Stimulated activated CD4-positive, alpha-beta T cell treated with anti-CD3 and anti-CD28 coated beads, Interleukin-1b, Interleukin-23, amount 100 ng/mL, for 1 hour (primary cell): ENCODE measurements at places on chromosomes 4 and X.

DNA sequence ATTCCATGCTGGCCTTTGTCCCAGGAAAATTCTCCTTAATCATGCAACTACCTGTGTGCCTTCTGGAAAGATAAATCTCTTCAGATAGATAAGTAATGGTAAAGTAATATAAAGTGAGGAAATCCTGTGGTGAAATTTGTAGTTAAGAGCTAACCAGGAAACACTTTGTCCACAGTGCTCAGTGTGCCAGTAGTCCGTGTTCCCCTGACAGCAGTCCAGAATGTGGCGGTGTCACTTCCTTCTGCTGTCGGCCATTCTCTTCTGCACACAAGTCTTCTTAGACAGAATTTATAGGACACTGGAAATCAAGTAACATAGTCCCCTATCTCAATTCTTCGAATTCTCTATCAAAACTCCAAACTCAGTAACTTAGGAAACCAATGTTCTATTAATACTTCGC lies 5.7 kb upstream of the CXXC4 start:
- DNase-seq, result no peak

DNA sequence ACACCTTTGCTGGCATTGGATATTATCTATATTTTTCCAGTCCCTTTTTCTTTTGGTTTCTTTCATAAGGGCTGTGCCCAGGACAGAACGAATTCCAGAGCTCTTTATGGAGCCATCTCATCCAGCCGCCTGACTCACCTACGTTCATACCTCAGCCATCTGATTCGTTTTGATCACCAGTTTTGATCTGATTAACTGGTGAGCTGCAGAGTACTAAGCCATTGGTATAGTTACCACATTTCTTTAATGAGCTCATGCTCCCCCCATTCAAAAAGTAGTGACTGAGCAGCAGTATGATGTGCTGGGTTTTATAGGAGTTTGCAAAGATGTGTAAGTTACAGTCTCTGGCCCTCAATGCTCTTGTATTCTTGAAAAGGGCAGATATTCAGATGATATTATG lies 43.0 kb upstream of the CDKN2AIP start:
- no peak for DNase-seq

- no peak for DNase-seq
Observed at GRCh38 chr4:53614591-53614990, 23.3 kb upstream of the LNX1 start.

DNA sequence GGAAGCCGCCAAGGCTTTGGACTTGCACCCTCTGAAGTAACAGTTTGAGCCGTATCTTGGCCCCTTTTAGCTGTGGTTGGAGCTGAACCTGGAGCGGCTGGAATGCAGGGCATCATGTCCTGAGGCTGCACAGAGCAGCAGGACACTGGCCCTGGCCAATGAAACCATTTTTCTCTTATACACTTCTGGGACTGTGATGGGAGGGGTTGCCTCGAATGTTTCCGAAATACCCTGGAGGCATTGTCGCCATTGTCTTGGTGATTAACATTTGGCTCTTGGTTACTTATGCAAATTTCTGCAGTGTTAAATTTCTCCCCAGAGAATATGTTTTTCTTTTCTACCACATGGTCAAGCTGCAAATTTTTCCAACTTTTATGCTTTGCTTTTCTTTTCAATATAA lies 137.2 kb downstream of the MAGEC1 start:
- DNase-seq, result no peak
